EH (cell line): ENCODE measurements at places on chromosomes 13 and 19.

DNA sequence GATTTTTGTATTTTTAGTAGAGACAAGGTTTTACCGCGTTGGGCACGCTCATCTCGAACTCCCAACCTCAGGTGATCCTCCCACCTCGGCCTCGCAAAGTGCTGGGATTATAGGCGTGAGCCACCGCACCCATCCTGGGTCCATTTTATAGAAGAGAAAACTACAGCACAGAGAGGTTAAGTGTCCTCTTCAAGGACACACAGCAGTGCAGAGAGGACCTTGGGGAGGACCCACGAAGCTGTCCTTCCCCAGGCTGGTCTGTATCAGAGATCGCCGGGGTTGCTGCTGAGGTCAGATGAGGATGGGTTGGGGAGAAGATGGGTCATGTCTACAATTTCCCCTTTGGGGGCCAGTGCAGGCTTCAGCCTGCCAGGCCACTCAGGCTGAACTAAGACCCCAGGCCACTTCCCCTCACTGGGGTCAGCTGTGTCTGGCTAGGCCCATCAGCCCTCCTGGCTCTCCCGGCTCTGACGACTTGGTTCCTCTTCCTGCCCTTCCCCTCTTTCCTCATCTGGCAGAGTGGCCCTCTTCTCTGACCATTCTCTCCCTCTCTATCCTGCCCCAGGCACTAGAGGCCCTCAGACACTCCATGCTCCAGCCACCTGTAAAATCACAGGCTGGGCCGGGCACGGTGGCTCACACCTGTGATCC lies 9.6 kb downstream of the MYO1F start:
- no peak for DNase-seq

DNA sequence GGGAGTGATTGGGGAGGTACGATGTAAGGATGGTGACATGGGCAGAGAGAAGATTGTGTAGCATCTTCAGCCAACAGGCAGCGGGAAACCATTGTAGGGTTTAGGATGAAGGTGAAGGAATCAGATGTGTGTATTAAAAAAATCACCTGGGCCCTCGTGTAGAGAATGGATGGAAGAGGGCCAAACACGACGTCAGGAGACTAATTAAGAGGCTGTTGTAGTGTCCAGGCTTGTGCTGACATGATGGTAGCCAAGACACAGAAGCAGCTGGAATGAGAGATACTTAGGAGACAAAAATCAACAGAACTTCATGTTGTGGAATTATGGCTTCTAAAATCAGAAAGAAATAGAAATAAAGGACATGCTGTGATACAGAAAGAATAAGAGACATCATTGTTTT lies 41.2 kb upstream of the ARGLU1 start:
- no peak for DNase-seq

- peak; percentile 62 for DNase-seq
Observed at GRCh38 chr19:12867120-12868099, 13.8 kb downstream of the DNASE2 start.

DNA sequence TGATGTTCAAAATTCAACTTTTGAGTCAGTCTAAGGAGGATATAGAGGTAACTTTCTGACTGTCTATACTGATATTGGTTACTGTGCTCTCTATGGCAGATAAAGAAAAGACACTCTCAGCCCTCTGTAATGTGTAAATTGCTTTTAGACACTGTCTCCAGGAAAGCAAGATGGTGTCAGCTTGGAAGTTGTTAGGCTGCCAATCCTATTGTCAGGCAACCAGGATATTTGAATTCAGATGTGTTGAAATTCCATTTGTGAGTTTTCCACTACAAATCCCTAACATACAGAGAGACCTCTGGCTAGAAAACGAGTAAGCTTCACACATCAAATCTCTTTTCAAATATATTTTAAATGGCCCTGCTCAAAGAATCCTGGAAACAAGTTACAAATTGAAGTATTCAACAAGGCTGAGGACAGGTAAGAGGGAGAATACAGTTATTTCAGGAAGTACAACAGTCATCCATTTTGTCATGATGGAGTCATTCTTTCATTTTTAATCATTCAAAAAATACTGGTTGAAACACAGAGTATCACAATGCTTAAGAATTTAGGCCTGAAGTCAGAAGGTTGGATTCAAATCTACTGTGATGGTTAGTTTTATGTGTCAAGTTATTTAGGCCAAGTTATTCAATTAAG lies 312.0 kb downstream of the OLFM4 start:
- no peak for DNase-seq

- DNase-seq: no peak
Observed at GRCh38 chr19:9819596-9819909, 674 bp upstream of the FBXL12 start.

DNA sequence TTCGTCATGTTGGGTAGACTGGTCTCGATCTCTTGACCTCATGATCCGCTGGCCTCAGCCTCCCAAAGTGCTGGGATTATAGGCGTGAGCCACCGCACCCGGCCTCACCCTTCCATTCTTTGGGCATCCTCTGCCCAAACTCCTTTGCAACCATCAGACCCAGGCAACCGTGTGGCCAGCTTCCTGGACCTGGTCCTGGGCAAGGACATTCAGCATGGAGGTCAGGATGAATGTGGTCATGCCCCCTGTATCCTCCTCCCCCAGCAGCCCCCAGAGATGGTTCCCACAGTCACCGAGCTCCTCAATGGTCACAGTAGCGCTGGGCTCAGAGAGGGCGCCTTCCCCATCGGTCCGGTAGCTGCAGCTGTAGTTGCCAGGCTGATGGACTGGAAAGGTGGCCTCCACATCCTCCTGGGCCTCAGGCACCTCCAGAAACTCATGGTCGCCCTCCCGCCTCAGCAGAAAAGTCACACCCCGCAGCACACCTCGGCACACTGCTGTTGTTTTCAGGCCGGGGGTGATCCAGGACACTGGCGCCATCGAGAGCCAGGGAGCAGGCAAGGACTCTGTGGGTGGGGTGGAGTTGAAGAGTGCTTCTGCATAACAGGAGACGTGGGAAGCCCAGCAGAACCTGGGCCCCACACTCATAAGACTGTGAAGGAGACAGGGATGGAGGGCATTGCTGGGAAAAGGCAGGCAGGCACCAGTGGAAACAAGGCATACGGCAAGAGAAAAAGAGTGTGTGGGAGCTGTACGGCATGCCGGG lies 1.1 kb downstream of the A1BG start:
- DNase-seq: no peak

DNA sequence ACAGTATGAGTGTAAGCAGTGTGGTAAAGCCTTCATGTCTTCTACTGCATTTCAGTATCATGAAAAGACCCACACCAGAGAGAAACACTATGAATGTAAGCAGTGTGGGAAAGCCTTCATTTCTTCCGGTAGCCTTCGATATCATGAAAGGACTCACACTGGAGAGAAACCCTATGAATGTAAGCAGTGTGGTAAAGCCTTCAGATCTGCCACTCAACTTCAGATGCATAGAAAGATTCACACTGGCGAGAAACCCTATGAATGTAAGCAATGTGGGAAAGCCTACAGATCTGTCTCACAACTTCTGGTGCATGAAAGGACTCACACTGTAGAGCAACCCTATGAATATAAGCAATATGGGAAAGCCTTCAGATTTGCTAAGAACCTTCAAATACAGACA lies 12.8 kb downstream of the ZNF844 start:
- DNase-seq: no peak

DNA sequence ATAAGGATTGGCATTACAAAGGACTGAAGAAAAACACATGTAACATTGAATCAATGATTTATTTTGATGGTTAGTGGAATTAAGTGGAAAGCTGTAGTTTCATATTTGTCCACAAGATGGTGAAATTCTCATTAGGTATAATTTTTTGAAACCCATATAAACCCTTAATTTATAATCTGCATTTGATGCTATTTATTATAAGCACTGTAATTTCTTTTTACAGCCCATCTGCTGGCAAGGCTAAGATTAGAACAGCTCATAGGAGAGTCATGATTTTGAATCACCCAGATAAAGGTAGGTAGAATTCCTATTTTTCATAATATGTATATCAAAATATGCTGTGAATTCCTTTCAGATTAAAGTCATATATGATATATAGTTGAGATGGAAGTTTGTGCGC lies 62.2 kb downstream of the DNAJC15 start:
- peak; percentile 51 for DNase-seq

GRCh38 chr13:40819797-40820315 lies 30.4 kb downstream of the SLC25A15 start:
- no peak for DNase-seq

- peak; percentile 8 for DNase-seq
Observed at GRCh38 chr19:54684527-54684926, 21.7 kb downstream of the LILRB4 start.

DNA sequence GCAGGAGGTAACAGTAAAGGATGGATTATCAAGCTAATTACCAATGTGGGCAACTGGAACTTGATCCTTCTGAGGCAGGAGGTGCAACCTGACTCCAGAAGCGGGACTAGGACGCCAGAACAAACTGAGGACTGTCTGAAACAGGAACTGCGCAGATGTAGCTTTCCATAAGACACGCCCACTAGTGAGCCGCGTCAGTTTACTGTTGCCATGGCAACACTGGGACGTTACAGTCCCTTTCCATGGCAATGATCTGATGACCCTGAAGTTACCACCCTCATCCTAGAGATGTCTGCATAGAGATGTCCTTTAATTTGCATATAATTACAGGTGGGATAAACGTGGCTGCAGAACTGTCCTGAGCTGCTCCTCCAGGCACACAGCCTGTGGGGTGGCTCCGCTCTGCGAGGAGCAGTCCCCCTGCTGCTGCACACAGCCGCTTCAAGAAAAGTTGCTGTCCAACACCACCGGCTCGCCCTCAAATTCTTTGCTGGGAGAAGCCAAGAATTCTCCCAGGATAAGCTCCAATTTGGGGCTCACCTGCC lies 816.6 kb downstream of the UQCRFS1 start:
- no peak for DNase-seq

DNA sequence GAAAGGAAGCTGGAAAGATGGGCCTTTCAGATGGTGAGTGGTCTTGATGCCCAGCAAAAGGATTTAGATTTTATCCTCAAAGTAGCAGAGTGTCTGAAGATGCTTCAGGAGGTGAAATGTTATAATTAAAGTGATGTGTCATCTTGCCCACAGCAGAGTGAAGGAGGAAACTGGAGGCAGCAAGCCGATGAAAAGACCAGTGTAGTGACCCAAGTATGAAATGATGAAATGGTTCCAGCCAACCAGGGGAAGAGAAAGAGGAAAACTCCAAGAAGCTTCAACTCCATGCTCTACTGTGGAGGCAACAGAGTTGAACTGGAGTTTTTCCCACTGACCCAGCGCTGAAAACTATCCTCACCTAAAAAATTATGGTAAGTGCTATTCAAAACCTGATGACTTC lies 66.7 kb downstream of the FOXO1 start:
- DNase-seq: no peak

DNA sequence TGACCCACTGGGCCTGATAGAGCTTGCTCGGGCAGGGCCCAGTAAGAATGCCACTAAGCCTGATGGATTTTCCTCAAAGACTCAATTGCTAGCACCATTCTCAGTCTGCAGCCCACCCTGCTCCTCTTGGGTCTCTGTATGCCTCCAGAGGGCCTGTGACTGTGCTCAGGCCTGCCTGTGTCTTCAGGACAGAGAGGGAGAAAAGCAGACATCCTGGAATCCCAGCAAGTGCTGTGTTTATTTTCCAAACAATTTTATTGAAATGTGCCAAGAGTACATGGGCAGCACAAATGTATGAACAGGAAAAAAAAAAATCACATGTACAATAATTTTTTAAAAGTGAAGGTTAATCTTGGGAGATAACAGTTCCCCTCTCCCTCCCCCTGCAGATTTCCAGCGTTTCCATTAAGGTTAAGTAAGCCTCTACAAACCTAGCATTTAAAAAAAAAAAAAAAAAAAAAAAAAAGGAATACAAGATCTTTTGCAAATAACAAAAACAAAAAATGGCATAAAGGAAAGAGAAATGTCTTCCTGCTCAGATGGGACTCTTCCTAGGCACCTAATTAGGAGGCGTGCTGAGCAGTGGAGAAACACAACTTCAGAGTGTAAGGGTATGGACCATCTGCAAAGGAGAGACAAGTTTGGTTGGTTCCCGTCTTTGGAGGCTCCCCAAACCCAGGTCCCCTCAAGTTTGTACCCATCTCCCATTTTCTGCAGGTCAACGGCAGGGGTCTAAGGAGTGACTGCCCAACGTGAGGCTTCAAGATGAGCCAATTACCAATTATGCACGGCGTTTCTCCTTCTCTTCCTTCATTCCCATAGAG lies 4.8 kb upstream of the ECH1 start:
- DNase-seq: no peak

GRCh38 chr13:104008541-104009435 lies 942.6 kb upstream of the SLC10A2 start:
- no peak for DNase-seq

DNA sequence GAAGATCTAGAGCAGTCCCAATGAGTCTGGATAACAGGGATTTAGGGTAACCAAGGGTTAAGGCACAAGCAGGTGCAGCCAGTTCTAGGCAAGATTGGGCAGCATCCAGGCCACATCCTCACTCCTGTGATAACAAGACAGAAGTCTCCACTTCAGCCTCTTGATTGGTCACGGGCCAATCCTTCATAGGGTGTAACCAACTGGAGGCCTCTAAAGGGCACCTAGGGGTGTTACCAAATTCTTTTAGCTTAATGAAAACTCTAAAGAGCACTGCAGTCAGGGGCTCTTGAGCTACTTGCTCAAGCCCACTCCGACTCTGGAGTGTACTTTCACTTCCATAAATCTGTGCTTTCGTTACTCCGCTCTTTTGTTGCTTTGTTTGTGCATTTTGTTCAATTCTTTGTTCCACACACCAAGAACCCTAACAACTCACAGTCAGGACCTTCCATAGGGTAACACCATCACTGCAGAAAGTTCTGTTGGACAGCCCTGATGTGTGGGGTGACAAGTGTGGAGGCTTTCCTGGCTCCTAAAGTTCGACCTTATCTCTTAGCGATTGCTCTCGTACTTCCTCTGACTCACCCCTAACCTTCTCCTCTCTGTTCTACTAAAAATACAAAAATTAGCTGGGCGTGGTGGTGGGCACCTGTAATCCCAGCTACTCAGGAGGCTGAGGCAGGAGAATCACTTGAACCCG lies 36.1 kb downstream of the ZSWIM9 start:
- no peak for DNase-seq

GRCh38 chr13:101640788-101641400 lies 188.4 kb downstream of the ITGBL1 start:
- DNase-seq: peak; percentile 93

GRCh38 chr13:26914624-26915023 lies 154.0 kb upstream of the GPR12 start:
- DNase-seq: no peak

DNA sequence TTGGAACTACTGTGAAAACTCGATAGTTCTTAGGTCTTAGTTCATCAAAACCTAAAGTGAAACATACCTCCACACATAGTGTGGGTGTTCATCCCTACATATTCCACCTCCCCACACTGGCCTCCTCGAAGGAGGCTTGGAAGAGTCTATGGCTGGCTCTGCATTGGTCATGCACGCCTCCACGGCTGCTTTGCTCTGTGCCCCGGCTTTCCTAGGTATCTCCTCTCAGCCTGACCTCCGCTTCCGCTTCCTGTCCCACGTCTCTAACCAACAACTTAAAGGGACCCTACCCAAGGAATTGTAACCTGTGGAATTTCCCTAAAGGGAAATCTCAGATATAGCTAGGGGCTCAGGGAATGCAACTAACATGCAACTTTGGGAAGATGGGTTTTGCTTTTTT lies 79.7 kb upstream of the MBNL2 start:
- DNase-seq: no peak
